Nephron progenitor cell (in vitro differentiated cells): ENCODE measurements at places on chromosomes 13 and 19.
A peak's percentile ranks its signal among the peaks of the same experiment; 100 is the strongest.

DNA sequence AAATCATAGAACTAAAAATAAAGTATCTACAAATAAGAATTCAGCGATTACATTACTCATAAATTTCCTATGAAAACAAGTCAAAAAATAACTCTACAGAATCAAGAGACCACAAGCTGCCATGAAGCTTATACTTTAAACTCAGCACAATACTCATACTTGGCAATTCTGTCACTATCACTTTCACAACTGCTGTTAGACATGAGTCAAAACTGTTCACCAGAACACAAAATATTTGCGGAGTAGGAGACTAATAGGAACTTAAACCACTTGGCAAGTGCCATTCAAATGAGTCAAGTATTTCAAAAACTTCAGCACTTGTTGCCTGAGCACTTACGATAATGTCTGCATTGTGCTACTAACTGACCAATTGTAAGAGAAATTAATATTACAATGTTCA is 387.8 kb upstream of the GPC6 start:
- no peak for DNase-seq

DNA sequence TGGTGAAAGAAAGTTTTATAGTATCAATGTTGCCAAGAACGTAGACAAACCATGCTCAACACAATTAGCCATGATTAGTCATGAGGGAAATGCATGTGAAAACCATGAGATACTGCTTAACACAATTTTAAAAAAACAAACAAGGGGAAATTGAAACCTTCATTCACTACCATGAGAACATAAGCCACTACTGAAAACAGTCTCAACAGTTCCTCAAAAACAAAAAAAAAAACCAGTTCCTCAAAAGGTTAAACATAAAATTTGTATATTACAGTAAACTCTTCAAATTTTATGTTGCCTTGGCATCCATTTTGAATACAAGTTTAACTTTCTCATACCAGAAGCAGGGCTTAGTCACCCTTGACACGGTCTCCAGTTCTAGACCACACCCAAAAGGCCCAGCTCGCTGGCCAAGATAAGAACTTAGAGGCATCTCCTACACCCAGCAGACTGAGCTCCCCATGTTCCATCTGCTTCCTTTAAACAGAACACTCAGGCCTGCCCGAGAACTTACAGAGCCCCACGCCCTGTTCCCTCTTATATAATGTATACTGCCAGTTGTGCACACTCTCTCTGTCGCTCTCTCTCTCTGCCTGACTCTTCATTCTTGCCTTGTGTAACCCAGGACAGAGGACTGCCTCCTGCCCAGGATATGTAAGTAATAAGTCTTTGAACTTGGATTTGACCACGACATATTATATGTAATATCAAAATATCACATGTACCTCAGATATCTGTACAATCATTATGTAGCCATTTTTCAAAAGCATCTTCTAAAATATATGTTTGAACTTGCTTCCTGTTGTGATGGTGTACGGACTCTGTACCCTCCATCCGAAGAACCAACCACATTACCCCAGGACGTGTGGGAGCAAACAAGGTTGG is 67.4 kb downstream of the STK24 start:
- no peak for DNase-seq

DNA sequence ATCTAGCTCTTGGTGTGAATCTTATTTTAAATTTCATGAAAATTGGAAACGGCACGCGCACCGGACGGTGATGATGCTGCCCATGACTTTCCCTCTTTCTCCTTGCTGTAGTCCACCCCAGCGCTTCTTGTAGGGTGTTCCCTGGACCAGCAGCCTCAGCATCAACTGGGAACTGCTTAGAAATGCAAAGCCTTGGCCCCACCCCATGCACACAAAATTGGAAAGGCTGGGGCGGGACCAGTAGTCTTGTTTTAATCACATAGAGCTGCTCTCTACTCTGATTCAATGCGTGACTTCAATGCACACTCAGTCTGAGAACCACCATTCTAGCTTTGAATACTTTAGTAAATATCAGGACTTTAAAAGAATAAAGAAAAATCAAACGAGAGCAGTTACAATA is 427.1 kb downstream of the EFNB2 start:
- no peak for DNase-seq

- DNase-seq, result peak; percentile 46
Observed at GRCh38 chr13:106919638-106920037, 351.7 kb upstream of the ARGLU1 start.

DNA sequence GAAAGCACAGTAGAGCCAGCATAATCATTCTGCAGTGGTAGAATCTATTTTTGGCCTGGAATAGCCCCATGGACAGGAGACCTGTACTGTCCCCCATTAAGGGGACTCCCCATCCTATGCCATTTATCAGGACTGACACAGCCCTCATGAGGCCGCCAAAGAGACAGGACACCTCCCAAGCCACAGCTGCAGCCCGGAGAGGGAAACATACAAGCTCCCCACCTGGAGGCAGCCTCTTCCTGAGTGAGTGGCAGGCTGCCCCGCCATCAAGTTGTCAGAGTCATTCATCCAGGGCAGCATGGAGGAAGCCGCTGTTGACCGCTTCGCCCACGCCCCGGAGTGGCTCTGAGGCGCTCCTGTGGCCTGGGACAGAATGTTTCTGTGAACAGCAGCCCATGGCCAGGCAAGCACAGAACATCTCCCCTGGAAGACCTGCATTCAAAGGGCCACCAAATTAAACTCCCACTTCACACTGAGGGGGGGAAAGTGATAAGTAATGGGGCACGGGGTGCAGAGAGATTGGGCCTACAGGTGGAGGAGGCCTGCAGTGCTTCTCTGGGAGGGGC is 111.3 kb downstream of the ZDHHC20 start:
- no peak for DNase-seq

- no peak for DNase-seq
Observed at GRCh38 chr13:41007744-41008128, 11.4 kb downstream of the ELF1 start.

- no peak for DNase-seq
Observed at GRCh38 chr13:113413898-113414282, 39.4 kb downstream of the ADPRHL1 start.

- DNase-seq, result peak; percentile 9
Observed at GRCh38 chr13:34926508-34926907, 15.6 kb upstream of the NBEA start.

- no peak for DNase-seq
Observed at GRCh38 chr13:48571126-48571913, 38.4 kb upstream of the RCBTB2 start.

DNA sequence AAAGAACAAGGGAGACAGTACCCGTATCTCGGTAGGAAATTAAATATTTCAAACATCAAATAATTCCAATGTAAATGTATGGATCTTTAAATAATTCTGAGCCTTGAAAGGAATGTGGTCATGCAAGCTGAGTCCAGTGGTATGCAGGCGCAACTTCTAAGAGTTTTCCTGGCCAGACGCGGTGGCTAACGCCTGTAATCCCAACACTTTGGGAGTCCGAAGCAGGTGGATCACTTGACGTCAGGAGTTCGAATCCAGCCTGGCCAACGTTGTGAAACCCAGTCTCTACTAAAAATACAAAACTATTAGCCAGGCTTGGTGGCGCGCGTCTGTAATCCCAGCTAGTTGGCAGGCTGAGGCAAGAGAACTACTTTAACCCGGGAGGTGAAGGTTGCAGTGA is 1.1 kb upstream of the ZNF845 start:
- DNase-seq, result no peak

- no peak for DNase-seq
Observed at GRCh38 chr13:27406178-27406939, 18.1 kb upstream of the GTF3A start.

DNA sequence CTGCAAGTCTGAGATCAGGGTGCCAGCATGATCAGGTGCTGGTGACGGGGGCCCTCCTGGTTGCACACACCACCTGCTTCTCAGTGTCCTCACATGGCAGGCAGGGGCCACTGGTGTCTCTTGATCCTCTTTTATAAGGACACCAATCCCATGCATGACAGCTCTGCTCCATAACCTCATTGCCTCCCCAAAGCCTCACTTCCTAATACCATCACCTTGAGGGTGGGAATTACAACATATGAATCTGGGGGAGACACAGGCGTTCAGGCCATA is 15.0 kb upstream of the MIER2 start:
- DNase-seq, result no peak

GRCh38 chr19:18878858-18879578 is 16.9 kb downstream of the CERS1 start:
- no peak for DNase-seq

GRCh38 chr13:46817095-46817494 is 20.1 kb upstream of the ESD start:
- DNase-seq, result no peak

DNA sequence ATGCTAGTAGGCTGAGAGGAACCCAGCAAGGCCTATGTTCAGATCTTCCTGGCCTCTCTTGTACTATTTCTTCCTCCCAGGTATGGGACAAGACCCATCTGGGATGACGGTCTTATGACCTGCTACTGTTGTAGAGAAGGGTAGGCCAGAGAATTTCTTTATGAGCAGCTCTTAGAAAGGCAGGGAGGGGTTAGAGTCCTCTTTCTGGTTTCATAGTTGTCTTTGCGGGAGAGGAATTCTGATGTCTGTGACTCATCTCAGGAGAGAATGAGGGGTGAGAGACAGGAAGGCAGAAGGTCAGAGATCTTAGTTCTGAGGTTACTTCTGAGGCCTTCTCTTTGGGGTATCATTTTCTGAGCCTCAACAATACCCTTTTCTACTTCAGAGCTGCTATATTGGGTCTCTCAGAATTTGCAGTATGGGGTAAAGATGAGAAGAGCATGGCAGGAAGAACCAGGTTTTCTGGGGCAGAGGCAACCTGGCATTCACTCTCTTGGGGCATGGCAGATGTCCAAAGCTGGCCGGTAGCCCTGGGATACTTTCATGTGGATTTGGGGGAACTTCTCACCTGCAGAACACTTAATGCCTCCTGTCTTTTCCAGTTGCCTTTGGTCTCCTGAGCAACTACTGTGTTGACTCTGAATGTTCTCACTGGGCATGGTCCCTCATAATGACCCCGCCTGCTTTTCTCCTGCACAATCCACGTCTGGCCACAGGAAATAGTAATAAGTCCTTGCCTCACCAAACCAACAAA is 154.4 kb downstream of the GGACT start:
- DNase-seq, result no peak

GRCh38 chr19:31072451-31072850 is 276.8 kb downstream of the TSHZ3 start:
- no peak for DNase-seq

DNA sequence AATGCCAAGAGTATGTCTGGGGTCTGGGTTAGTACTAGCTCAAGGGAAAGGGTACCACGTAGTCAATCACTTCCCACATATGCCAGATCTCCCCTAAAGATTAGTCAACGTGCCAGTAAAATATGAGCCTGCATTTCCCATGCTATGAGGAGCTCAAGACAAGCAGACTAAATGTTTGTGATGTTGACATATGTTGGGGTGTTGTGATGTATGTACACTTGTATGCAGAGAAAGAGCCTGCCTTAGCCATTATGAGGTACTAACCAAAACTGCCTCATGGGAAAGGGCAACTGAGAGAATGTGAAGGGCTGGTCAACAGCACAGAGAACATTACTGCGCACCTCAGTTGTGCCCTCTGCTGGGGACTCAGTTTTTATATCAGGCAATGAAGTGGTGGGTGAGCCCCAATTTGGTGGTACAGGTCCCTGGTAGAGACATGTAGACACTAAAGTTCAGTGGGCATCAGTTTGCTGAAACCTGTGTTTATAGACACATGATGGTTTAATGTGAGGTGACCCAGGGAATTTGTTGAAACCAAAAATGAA is 287.0 kb downstream of the DCT start:
- peak; percentile 34 for DNase-seq

DNA sequence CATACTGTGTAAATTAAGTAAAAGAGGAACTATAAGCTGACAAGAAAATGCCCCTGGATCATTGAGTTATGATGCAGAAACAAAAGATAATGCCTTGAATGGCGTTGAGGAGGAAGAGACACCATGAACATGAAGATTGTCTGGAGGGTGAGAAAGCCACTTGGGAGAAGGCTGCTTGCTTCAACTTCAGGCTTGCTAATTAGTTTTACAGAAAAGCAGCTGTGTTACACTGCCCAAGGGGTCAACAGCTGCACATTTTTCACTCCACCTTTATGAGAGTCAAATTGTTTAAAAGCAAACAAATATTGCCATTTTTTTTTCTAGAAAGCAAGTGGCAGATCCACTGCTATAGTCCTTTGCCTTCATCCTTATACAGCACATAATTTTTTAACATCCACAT is 35.5 kb upstream of the KLF12 start:
- DNase-seq, result no peak

GRCh38 chr13:18235756-18236527 is 945.7 kb downstream of the TUBA3C start:
- no peak for DNase-seq

DNA sequence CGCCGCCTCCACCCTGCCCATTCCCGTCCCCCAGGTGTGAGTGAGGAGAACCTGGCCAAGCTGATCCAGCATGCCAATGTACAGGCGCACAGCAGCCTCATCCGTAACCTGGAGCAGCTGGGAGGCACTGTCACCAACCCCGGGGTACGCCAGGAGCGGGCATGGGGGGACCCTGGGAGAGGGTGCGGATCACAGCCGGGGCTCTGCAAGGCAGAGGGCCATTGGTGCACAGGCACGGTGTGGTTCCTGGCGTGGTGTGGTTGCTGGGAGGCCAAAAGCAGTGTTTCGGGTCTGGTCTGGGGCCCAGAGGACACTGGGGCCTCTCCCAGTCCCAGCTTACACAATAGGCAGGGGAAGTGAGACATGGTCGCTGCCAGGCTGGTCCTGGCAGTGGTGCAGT is 8.3 kb downstream of the STXBP2 start:
- DNase-seq, result no peak

DNA sequence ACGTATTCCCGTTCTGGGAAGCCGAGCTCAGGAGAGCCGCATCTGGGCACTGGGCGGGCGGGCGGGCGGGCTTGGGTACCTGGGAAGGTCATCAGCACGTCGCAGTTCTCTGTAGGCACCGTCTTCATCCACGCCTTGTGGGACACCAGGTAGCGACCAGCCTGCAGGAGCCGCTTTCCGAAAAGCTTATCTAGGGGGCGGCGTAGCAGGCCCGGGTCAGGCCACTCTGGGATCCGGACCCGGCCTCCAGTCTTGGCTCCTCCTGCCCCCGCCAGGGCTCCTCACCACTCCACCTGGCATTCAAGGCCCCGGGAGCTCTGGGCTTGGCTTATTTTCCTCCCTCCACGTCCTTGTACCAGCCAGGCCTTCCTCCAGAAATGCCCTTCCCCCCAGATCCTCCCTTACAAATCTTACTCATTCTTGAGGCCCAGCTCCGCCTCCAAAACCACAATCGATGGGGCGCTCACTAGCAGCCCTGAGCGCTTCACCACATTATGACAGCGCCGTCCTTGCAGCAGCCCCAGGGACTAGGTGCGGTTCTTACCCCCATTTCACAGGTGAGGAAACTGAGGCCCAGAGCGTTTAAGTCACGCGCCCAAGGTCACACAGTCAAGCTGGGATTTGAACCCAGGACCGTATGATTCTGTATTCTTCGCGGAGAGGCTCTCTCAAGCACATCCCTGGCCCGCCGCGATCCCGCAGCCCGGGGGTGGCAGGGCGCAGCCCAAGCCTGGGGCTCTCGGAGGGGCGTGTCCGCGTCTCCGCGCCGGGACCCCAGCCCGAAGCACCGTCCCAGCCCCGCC is 843 bp downstream of the ANO8 start:
- no peak for DNase-seq
